Activated CD4-positive, CD25-positive, alpha-beta regulatory T cell (primary cell): ENCODE measurements at places on chromosomes 6 and 20.

DNA sequence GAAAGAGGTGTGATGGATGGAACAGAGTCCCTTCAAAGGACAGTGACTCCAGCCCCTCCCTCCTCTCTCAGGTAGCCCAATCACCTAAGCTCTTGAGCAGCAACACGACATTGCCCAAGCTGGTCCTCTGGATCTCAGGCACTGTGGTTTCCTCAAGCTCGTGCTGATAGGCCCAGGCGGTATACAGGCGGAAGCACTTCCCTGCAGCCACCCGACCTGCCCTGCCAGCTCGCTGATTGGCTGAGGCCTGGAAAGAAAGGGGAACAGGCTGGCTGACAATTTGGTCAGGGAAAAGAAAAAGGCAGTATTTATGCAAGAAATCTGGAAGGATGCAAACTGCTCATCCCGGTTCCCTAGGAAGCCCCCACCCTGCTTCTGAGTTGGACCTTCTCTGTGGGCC is 9.6 kb downstream of the C6orf136 start:
- no peak for DNase-seq

- no peak for DNase-seq
These were observed 17.2 kb upstream of the HCK start for GRCh38 chr20:32034581-32035425.

DNA sequence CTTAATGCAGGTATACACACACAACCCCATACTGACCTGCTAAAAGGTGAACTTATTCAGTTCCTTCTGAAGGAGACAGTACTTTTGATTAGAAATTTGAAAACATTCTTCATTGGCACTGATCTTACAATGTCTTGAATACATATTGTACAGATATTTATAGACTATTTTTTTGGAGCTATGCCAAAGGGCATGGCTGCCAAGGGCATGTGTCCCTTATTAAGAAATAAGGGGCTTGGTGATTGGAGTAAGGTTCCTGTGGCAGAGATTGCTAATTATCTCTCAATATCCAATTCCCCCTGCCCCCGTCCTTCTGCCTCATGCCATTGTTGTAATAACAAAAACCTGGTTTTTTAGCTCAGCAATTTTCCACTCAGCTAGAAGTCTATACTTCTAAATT is 355.9 kb downstream of the FARS2 start:
- no peak for DNase-seq

- DNase-seq, result no peak
These were observed 245.1 kb upstream of the AFDN start for GRCh38 chr6:167581637-167582036.

DNA sequence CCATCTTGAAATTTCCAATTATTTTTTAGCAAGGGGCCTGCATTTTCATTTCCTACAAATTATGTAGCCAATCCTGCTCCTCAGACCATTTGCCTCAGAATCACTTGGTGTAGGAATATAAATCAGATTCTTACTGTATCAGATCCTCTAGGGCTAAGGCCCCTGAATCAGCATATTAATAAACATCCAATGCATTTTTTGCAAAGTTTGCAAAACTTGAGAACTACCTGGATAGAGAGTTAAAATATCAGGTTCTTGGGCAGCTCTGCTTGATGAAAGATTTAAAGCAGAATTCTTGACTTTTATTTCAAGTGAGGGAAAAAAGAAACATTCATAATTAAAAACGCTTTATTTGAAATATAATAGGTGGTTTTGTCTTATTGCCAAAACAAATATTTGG is 82.2 kb upstream of the MAN1A1 start:
- DNase-seq, result no peak

DNA sequence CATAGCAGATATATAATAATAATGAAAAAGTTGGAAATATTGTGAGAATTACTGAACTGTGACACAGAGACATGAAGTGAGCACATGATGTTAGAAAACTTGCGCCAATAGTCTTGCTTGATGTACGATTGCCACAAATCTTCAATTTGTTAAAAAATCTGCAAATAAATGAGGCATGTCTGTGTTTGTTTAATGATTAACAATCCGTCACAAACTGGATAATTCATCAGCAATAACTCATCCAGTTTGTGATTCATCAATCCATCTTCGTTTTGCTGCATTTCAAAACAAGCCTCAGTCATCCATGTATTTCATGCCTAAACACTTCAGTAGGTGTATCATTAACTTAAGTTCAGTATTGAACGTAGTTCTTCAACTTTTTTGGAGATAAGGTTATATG is 25.5 kb upstream of the SMIM26 start:
- DNase-seq, result no peak

DNA sequence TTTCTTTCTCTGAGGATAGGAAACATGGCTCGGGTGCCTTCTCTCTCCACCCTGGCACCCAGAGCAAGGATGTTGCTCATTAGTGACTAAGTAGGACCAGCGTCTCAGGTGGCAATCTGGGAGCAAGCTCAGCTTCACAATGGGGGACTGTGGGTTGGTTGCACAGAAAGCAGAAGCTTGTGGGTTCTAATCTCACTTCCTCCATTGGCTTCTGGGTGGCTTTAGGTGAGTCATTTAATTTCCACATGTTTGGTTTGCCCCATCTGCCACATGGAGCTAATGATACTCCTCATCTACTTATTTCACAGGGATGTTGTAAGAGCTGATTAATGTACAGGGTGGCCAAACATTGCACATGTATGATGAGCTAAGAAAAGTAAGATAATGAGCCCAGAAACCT is 54.8 kb upstream of the AKIRIN2 start:
- no peak for DNase-seq
